Subcutaneous adipose tissue (tissue), 4 donors: ENCODE measurements at places on chromosomes 12 and 14. TPM values are rescaled to one million over a fixed set of nuclear protein-coding genes. Genes with fewer than 3 reads are reported as not detected.

The BHLHE41 gene
- total RNA-seq: 9.2 TPM

The TAC3 gene
- not detected for total RNA-seq

The FZD10 gene
- not detected for total RNA-seq

The OASL gene
- 0.22 TPM for total RNA-seq

The KICS2 gene
- 12.1 TPM for total RNA-seq

The KRT6C gene
- not detected for total RNA-seq

The DAO gene
- not detected for total RNA-seq

The GARIN6 gene
- not detected for total RNA-seq

The SYNE2 gene
- 136 TPM for total RNA-seq

The SCNN1A gene
- total RNA-seq: 3.8 TPM

The RASSF9 gene
- total RNA-seq: 2.6 TPM

The TESPA1 gene
- total RNA-seq: 2.1 TPM

The CATSPERB gene
- 4.7 TPM for total RNA-seq

The PZP gene
- total RNA-seq: not detected

The DLGAP5 gene
- 1.3 TPM for total RNA-seq

The FIGNL2 gene
- total RNA-seq: 0.22 TPM

The FGF6 gene
- total RNA-seq: not detected

The SLC39A5 gene
- total RNA-seq: not detected

The ZDHHC17 gene
- total RNA-seq: 52.7 TPM

The SARNP gene
- 56.6 TPM for total RNA-seq

The NGB gene
- total RNA-seq: not detected

The SALL2 gene
- 0.65 TPM for total RNA-seq

The CISTR gene
- not detected for total RNA-seq

The KRT74 gene
- total RNA-seq: not detected

The TMEM121 gene
- 1.5 TPM for total RNA-seq

The WBP11 gene
- 29.2 TPM for total RNA-seq

The SLCO1B1 gene
- not detected for total RNA-seq

The TMEM233 gene
- 0.44 TPM for total RNA-seq

The SYT10 gene
- not detected for total RNA-seq

The KCNK10 gene
- total RNA-seq: not detected

The SOS2 gene
- total RNA-seq: 50.2 TPM

The CABP1 gene
- total RNA-seq: 1.3 TPM

The PTCSC3 gene
- not detected for total RNA-seq

The RILPL1 gene
- 7.3 TPM for total RNA-seq

The MANSC1 gene
- total RNA-seq: 10.8 TPM

The GLS2 gene
- 1.8 TPM for total RNA-seq

The HOXC12 gene
- total RNA-seq: 0.17 TPM

The HHIPL1 gene
- 2.4 TPM for total RNA-seq

The GPR132 gene
- total RNA-seq: 3.6 TPM

The MANSC4 gene
- not detected for total RNA-seq

The TMPO gene
- 38.8 TPM for total RNA-seq

The PLBD1 gene
- total RNA-seq: 63.9 TPM

The LTB4R2 gene
- total RNA-seq: 7.3 TPM

The ACTN1 gene
- total RNA-seq: 142 TPM

The FAM181A gene
- not detected for total RNA-seq

The CEBPE gene
- total RNA-seq: not detected

The KRT6A gene
- 0.98 TPM for total RNA-seq

The RPL10L gene
- not detected for total RNA-seq

The OTX2 gene
- total RNA-seq: not detected

The CCDC198 gene
- not detected for total RNA-seq

The ARHGAP9 gene
- 23.6 TPM for total RNA-seq

The LRP1-AS gene
- not detected for total RNA-seq

The INSM2 gene
- total RNA-seq: not detected

The PTPRO gene
- total RNA-seq: 0.75 TPM
